ENCODE measurements at places on chromosomes 16 and 17.

DNA sequence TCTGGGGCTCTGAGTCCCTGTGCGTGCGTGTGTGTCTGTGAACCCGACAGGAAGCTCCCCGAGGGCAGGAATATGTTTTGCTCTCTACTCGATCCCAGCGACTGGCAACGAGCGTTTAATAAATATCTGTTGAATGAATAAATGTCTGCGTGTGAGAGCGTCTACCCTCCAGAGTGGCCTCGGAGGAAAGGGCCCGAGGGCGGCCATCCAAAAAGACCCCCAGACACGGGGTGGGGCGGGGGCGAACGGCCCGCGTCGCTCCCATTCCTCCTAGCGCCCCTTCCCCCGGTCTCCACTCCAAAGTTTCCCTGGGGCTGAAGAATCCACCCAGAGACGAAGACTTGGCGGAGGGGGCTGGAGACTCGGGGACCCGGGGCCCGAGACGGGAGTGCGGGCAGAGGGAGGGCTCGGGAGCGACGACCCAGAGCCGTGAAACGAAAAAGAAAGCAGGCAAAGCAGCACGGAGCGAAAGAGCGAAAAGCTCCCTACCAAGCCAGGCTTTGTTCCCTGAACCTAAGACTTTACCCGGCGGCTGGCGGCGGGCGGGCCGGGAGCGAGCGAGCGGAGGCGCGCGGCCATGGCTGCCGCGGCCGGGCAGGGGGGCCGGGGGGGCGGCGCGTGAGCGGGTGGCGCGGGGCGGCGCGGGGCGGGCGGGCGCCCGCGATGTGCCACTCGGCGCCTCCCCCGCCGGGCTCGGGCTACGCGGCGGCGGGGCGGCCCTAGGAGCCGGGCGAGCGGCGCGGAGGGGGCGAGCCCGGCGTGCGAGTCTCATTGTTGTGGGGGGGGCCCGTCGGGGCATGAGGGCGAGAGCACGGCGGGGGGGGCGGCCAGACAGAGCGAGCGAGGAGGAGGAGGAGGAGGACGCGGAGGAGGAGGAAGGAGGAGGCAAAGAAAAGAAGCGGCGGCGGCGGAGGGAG is at the start of gene MLLT6:
Gene MLLT6 (plus strand): TSS at position 668 of the 917 bp plus-strand sequence. CDS start 360 bp downstream, outside the sequence.
- DNase-seq = peak; percentile 75

- no peak for DNase-seq
Observed at GRCh38 chr16:85166281-85166680, 54.0 kb upstream of the CIBAR2 start.

GRCh38 chr17:56913353-56913866 is 439 bp downstream of the TRIM25 start:
- no peak for DNase-seq

DNA sequence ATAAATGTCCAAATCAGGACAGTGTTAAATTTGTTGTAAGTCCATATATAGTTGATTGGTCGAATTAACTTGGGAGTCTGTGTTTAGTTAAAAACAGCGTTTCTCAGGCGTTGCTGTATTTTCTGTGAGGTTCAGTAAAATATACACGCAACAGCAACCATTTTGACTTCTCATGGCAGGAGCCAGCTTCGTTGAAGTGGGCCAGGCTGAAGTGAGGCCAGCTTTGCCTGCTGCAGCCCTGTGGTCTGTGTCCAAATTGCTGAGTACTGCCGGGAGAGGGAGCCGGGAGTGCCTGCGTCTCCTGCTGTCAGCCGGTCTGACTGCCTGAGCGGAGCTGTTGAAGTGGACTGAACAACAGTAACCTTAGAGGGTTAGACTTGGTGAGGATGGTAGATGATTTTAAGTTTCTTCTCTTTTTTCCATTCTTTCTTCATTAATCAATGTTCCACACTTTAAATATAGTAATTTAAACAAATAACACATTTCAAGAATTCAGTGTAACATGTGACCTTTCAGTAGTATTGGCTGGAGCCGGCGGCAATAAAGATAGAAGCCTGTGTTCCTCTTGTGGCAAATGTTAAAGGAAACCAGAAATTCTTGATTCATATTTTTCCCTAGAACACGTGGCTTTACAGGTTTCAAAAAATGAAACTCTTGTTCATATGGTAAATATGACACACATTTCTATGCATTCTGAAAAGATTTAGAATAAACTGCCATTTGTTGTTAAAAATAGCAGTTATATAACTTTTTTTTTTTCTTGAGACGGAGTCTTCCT is 37.0 kb upstream of the ZNF750 start:
- DNase-seq = no peak

DNA sequence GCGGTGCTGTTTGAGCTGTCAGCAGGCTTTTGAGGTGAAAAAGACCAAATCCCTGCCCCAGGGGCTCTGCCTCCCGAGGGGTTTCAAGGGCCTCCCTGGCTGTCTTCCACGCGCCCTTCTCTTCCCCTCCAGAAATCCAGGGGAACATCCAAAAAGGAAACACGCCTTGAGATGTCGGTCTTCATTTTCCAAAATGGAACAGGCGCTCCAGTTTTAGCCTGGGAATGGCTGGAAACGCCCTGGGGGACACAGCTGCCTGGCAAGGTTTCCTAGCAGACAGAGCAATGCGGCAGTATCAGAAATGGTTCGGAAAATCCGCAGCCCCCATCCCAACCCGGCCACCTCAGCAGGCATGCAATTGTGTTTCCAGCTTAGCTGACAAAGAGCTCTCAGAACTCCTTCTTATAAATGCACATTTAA is 16.6 kb upstream of the LITAF start:
- no peak for DNase-seq

- DNase-seq = no peak
Observed at GRCh38 chr17:32590974-32591373, 104.2 kb downstream of the CDK5R1 start.

GRCh38 chr16:51565184-51565583 is 414.1 kb upstream of the SALL1 start:
- no peak for DNase-seq

- no peak for DNase-seq
Observed at GRCh38 chr17:17556671-17557070, 34.8 kb downstream of the PEMT start.

DNA sequence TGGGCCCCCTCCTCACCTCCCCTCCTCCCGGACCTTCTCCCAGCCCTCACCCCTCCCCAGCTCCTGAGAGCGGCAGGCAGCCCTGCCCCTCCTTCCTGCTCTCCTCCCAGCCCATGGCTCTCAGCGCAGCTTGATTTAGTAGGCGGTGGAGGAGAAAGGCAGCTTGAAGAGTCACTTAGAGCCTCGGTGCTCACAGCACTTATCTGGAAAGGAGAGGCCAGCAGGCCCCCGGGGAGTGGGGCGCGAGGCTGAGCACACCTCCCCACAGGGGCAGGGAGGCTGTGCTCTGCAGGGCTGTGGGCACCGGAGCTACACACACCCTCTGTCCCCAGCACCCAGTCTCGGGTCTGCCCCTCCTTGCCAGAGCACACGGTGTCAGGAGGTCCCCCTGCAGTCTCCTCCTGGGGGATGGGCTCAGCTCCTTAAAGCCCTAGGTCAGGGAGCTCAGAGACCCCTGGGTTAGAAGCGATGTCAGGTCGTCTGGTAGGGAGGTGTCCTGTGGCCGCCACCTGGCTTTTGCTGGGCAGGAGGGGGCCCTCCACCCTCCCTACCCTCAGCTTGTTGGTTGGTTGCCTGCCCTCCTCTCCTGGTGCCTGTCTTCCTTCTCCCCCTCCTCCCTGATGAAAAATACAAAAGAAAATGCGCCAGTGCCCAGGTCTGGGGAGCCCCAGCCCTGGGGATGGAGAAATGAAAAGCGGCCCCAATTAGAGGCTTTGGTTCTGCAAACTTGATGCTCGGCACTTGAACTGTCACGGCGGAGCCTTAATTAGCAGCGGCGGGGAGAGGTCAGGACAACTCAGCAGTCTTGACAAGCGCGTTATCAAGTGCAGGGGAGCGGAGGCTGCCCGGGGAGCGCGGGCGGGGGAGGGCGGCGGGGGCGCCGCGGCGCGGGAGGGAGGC is 151.1 kb upstream of the GSE1 start:
- DNase-seq = peak; percentile 17

DNA sequence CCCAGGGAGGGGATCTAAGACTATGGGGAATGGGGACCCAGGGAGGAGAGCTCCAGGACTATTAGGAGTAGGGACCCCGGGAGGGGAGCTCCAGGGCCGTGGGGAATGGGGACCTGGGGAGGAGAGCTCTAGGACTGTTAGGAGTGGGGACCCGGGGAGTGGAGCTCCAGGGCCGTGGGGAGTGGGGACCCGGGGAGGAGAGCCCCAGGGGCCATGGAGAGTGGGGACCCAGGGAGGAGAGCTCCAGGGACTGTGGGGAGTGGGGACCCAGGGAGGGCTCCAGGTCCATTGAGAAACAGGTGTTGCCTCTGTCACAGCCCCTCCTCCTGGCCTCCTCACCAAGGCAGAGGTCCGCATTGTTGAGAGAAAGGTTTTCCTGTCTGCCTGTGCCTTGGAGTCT is 16.0 kb downstream of the MPRIP start:
- no peak for DNase-seq

- DNase-seq = peak; percentile 25
Observed at GRCh38 chr17:79082311-79083190, 7.9 kb downstream of the ENGASE start.

DNA sequence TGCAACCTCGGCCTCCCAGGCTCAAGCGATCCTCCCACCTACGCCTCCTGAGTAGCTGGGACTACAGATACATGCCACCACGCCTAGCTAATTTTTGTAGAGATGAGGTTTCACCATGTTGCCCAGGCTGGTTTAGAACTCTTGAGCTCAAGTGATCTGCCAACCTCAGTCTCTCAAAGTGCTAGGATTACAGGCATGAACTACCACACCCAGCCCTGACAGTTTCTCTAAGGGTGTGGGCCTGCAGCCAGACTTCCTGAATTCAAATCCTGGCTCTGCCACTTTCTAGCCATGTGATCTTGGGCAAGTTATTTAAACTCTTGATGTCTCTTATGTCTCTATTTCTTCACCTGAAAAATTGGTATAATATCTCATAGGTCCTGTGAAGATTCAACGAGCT is 5.6 kb downstream of the CUEDC1 start:
- no peak for DNase-seq

GRCh38 chr16:82061861-82062525 is 26.9 kb downstream of the HSD17B2 start:
- no peak for DNase-seq

DNA sequence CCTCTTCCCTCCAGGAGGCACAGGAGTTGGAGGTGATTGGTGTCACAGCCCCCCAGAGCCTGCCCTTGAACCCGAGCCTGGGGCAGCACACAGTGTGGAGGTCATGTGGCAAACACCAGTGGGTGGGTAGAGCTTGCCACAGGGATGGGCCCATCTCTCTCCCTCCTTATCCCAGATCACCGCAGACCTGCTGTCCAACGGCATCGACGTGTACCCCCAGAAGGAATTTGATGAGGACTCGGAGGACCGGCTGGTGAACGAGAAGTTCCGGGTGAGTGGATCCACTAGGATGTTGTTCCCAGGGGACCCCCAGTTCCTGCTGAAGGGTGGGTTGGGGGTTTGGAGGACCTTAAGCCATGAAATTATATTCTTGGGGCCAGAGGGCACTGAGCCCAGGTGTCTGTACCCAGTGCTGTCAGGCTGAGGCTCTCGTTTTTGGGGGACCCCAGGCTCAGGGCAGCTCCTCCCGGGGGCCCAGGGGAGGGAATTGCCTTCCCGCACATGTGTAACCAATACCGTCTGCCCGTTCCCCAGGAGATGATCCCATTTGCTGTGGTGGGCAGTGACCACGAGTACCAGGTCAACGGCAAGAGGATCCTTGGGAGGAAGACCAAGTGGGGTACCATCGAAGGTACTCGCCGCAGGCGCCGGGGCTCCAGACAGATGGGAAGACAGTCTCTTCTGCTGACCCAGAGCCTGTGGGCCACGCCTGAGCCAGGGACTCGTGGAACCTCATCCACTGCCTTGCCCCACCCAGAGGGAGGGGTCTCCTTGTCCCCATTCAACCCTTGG is 351.9 kb downstream of the SEC14L1 start:
- no peak for DNase-seq

- no peak for DNase-seq
Observed at GRCh38 chr17:48790607-48791127, 26.4 kb downstream of the TTLL6 start.

DNA sequence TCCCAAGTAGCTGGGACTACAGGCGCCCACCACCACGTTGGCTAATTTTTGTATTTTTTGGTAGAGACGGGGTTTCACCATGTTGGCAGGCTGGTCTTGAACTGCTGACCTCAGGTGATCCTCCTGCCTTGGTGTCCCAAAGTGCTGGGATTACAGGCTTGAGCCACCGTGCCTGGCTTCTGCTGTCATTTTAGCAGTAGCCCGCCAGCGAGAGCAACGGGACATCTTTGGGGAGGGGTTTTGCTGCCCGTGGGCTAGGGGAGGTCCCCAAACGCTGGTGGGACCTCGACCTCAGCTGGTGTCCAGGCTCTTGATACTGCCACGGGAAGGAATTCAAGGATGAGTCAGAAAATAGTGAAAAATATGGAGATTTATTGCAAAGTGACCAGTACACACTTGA is 108.1 kb upstream of the CACNG5 start:
- DNase-seq = no peak

- no peak for DNase-seq
Observed at GRCh38 chr16:26594666-26595065, 472.1 kb upstream of the C16orf82 start.

DNA sequence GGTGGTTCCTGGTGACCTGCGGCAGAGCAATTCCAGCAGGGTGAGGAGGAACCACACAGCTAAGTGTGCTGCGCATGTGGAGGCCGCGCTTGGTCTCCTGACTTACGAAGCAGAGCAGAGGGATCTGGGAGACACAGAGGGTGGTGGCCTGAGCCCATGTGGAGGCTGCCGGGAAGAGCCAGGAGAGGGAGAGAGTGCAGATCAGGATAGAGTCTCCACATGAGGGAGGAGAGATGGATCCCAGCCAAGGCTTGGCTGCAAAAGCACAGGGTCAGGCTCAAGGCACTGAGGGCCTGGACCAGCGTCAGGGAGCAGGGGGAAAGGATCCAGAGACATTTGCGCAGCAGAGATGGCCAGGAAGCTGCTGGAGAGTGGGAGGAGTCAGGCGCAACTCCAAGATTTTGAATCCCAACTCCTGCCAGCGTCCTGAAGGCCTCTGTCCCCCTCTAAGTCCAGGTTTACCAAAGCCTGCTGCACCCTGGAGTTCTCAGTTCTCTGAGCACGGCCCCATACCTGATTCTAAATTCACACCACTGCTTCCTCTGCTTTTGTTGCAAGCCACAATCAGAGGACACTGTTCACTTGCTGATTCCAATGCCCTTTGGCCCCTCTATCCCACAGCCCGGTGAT is 11.3 kb upstream of the MLLT6 start:
- DNase-seq = no peak

DNA sequence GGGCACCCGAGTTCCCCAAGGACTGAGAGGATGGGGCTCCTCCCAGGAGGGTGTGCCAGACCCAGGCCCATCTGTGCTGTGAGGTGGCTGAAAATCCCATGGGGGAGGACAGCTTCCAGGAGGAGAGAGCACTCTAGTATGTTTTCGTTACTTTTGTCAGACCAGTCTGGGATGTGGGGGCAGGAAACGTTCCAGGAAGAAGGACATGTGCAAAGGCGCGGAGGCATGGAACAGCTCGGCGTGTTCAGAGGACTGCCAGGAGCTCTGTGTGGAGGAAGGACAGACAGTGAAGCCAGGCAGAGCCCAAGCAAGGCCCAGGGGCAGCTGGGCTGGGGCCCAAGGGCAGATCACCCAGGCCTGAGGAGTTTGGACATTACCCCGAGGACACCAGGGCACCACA is 7.0 kb downstream of the CA4 start:
- no peak for DNase-seq

- DNase-seq = no peak
Observed at GRCh38 chr17:66716236-66717026, 118.5 kb upstream of the CACNG5 start.

Data from activated gamma-delta T cell treated with Interleukin-2 at 50 U/mL for 16 hours (primary cell).